ENCODE measurements at places on chromosomes 2 and 18.

DNA sequence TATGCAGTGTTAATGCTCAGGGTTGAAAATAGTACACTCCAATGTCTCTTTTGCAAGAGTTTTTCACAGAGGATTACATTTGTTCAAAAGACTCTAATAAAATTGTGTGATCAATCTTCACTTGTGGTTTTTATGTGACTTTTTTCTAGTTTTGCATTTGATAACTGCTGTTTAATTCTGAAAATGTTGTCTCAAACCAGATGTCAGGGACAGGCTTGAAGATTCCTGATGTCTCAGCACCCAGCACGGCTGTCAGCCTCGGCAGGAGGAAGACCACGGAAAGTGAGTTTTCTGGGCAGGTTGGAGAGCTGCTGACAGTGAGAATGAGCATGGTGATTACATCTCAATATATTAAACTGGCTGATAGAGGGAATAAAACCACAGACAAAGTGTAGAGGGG, 9.1 kb downstream of the SOX11 start:
- no peak for DNase-seq

DNA sequence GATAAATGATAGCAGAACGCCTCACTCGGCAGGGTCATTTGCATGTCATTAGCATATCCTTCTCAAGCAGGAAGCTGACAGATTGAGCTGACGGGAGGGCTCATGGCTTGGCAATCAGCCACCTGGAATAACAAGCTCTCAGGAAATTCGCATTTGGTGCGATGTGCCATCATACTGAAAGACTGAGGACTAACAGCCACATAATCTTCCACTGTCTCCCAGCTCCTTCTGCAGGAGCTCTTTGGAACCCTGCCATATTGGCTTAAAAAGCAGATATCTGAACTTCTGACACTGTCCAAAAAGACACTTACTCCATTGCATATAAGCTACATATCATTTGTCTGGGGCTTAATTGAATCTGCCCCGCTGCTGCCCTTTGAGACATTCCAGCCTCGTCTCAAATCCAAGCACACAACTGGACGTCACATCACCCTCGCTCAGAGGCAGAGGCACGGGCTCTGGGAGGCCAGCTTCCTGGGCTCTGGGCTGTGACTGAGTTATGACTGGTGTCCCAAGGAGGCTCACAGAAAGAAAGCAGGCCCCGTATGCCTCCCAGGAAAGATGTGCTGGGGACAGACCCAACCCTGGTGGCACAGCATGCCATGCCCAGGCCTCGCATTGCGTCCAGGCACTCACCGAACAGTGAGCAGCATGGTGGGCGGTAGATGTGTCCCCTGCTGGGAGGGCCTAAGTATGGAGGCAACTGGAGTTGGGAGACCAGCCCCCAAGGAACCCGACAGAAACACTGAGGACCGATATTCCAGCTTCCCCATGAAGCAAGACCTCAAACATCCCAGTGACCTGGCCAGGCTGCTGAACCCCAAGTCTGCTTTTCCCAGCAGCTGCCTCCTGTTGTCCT, 228.0 kb downstream of the ATAD2B start:
- peak; percentile 52 for DNase-seq

- no peak for DNase-seq
Observed at GRCh38 chr18:45871431-45872084, 46.1 kb downstream of the SIGLEC15 start.

GRCh38 chr2:188705191-188705590, 269.0 kb upstream of the COL3A1 start:
- DNase-seq = no peak

GRCh38 chr2:208373460-208374089, 33.0 kb upstream of the PTH2R start:
- DNase-seq = peak; percentile 82

GRCh38 chr2:167579826-167580225, 667.6 kb downstream of the STK39 start:
- DNase-seq = no peak

Measured in GM23338 (cell line).